Activated T-cell treated with anti-CD3 and anti-CD28 coated beads, Interleukin-2, amount 50 U/mL, for 72 hours (primary cell): ENCODE measurements at places on chromosomes 11 and 22. TPM values are rescaled to one million over a fixed set of nuclear protein-coding genes. Genes with fewer than 3 reads are reported as not detected.
A peak's percentile ranks its signal among the peaks of the same experiment; 100 is the strongest.

CCDC82 gene
- 55.3 TPM for total RNA-seq

OR8K1 gene
- not detected for total RNA-seq

- no peaks in the 10 kb centered on the region for H3K27me3 ChIP-seq
- H3K4me3 ChIP-seq = no peak overlapping the region
- DNase-seq = no peak
- H3K36me3 ChIP-seq = no peaks in the 10 kb centered on the region
These were observed 5.0 kb downstream of the ZP1 start for GRCh38 chr11:60872124-60872960.

CARNS1 gene
- 5.0 TPM for total RNA-seq

GRCh38 chr11:27287205-27287604 is 75.8 kb downstream of the CCDC34 start:
- H3K4me3 ChIP-seq = no peak overlapping the region
- H3K27me3 ChIP-seq = peaks cover 10% of the 10 kb centered on the region
- DNase-seq = no peak
- peaks cover 9% of the 10 kb centered on the region for H3K36me3 ChIP-seq

- no peak overlapping the region for H3K4me3 ChIP-seq
- H3K4me1 ChIP-seq = no peaks in the 10 kb centered on the region
- DNase-seq = no peak
- H3K36me3 ChIP-seq = no peaks in the 10 kb centered on the region
These were observed 58.3 kb upstream of the VSTM5 start for GRCh38 chr11:93908689-93909088.

DNA sequence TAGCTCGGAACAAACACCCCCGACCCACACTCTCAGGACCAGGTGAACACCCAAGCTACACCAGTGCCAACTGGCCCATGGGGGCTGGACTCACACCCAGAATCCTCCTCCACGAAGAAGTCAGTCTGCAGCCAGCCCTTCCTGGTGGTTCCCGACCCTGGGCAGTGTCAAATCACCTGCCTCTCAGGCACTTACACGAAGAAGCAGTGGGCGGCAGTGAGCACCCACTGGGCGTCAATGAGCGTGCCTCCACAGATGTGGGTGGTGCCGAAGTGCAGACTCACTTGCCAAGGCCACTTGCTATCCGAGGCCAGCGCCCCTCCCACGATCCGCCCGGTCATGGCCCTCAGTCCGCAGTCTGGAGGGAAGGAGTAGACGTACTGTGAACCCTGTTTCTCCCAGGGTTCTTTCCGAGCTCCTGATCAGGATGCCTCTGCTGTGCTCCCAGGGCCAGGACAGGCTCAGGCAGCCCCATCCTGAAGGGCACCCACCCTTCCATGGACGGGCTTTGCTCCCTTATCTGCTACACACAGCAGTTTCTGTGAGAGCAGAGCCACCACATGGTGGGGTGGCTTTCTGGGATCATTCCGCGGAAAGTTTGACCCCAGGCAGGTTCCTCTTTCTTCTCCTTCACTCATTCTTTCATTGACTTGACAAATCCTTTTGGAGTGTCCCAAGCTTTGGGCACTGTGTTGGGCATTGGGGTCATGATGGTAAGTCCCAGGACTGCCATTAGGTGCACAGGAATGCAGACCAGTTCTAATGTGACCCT is 19.4 kb downstream of the TMPRSS13 start:
- DNase-seq = no peak
- H3K4me3 ChIP-seq = no peak overlapping the region

GRCh38 chr22:25566898-25567235 is 2.4 kb downstream of the GRK3 start:
- H3K4me1 ChIP-seq = peaks cover 51% of the 10 kb centered on the region
- H3K36me3 ChIP-seq = peaks cover 4% of the 10 kb centered on the region
- H3K27ac ChIP-seq = no peak overlapping the region
- peaks cover 20% of the 10 kb centered on the region for H3K27me3 ChIP-seq

DNA sequence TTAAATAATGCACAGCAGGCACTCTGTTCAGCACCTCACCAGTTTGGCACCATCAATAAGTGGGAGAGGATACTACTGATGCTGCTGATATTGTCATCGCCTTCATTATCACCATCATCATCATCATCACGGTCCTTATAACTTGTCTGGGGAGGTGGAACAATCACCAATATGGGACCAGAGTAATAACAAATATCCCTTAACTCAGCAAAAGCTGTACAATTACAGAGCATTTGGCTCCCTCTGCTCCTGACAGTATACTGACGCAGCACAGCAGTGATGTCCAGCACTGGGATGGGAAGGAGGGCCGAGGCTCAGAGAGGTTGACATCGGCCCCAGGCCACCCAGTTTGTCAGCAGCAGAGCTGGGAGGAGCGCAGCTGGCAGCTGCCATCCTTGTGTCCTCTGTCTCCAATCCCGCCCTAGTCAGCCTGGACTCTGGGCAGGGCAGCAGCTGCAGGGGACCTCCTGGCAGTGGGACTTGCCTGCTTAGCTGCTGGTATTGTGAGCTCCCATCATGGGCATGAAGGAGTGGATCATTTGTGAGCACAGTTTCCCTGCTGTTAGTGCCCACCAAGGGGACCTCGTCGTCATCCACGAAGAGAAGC is 90.0 kb downstream of the DHCR7 start:
- no peaks in the 10 kb centered on the region for H3K27me3 ChIP-seq
- no peaks in the 10 kb centered on the region for H3K36me3 ChIP-seq
- H3K4me1 ChIP-seq = no peaks in the 10 kb centered on the region
- no peak for DNase-seq

DNA sequence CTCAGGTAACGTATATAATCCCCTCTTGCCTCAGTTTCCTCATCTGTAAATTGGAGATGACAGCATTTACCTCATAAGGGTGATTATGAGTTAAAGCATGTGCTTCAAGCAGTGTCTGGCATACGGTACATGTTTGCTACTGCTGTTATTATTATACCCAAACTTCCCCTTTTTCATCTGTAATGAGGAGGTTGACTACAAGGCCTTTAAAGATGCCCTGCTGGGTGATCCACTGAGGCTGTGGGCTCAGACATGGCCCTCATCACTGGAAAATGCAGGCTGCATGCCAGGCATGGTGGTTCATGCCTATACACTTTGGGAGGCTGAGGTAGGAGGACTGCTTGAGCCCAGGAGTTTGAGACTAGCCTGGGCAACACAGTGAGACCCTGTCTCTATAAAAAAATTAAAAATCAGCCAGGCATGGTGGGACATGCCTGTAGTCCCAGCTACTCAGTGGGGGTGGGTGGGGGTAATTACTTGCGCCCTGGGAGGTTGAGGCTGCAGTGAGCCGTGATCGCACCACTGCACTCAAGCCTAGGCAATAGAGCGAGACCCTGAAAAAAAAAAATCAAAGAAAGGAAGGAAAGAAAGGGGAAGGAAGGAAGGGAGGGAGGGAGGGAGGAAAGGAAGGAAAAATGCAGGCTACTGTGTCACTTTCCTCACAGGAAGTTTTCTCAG is 4.3 kb downstream of the PIK3IP1 start:
- no peaks in the 10 kb centered on the region for H3K27me3 ChIP-seq
- peaks cover 18% of the 10 kb centered on the region for H3K36me3 ChIP-seq
- H3K27ac ChIP-seq = peak overlapping the region; percentile 99
- peak overlapping the region; percentile 96 for H3K4me3 ChIP-seq

DNA sequence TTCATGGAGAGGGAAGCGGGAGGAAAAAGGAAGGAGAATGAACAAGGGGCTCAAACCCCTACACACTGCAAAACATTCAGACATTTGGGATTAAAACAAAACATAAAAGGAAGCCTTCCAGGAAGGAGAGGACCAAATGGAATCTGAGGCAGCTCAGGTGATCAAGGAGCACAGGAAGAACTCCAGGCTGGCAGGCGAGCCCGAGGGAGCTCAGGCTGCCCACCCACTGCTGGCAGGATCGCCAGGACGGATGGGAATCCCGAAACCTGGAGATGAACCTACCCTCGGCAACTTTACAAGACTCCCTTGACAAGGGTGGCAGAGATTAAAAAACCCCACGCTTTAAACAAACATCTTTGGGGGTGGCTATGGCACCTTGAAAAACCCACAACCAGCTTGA is 5.0 kb upstream of the PYGM start:
- no peak for DNase-seq
- peak overlapping the region; percentile 85 for H3K27ac ChIP-seq
- no peaks in the 10 kb centered on the region for H3K27me3 ChIP-seq
- H3K4me1 ChIP-seq = peaks cover 86% of the 10 kb centered on the region

DNA sequence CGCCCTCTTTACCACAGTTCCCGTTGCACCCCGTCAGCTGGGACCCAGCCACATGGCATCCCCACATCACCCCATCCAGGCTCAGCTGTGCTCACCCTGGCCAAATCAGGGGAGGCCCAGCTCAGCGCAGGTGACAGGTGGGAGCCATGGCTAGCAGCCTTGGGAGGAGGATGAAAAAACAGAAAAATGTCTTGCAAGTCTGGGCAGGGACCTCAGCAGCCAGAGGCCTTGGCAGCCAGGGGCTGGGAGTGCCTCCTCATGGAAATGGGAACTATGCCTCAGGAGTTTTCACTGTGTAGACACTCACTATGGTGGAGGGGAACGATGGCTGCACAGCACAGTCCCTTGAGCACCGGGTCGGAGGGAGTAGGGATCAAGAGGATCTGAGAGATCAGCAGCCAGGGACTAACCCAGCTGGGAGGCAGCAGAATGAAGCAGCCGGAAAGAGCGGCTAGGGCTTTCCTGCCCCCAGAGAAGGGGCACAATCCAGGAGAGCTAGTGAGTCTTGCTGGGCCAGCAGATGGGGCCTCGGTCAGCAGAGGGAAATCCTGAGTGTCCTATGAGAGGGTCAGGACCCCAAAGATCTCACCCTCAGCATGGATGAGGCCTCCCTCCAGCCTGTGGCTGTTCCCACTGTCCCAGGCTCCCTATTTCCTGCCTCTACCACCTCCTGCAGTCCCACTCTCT is 6.2 kb upstream of the FTH1 start:
- peaks cover 53% of the 10 kb centered on the region for H3K4me1 ChIP-seq
- H3K4me3 ChIP-seq = no peak overlapping the region
- H3K27me3 ChIP-seq = no peaks in the 10 kb centered on the region
- no peak for DNase-seq
- no peaks in the 10 kb centered on the region for H3K36me3 ChIP-seq

DNA sequence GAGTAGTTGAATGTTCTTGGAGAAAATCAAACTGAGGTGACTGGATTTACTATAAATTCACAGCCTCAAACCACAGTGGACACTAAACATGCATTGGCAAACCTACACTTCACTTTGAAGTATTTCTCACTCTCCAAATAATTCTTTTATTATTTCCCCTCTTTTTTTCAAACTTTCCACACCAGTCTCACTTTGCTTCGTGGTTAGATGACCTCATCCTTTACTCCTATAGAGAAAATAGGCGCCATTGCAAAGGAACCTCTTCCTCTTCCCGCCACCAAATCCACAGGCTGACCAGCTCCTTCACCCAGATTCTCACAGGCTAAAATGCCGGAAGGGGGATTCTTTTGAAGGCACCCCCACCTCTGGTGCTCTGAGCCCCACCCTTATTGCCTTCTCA is 33.4 kb downstream of the HTR3A start:
- no peak for DNase-seq
- H3K27me3 ChIP-seq = peaks cover 17% of the 10 kb centered on the region
- H3K36me3 ChIP-seq = no peaks in the 10 kb centered on the region

DNA sequence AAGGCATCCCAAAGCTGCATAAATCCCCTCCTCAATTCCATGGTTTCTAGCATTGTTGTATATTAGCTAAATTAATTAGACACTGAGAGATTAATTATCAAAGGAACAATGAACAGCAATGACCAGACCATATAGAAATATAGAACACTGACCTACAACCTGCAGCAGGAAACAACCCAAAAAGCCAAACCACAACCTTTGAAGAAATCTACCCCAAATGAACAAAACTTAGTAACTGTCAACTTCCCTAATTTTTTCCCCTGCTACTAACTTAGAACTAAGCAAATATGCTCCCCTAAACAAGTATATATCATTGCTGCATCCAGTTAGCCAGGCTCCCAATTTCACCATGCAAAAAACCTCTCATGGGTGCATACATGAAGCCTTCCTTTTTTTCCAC is 268.0 kb upstream of the ANO3 start:
- no peaks in the 10 kb centered on the region for H3K4me1 ChIP-seq
- no peak overlapping the region for H3K4me3 ChIP-seq
- no peaks in the 10 kb centered on the region for H3K36me3 ChIP-seq
- no peak for DNase-seq
- H3K27ac ChIP-seq = no peak overlapping the region
- no peaks in the 10 kb centered on the region for H3K27me3 ChIP-seq

MPZL3 gene
- 71.3 TPM for total RNA-seq

DNA sequence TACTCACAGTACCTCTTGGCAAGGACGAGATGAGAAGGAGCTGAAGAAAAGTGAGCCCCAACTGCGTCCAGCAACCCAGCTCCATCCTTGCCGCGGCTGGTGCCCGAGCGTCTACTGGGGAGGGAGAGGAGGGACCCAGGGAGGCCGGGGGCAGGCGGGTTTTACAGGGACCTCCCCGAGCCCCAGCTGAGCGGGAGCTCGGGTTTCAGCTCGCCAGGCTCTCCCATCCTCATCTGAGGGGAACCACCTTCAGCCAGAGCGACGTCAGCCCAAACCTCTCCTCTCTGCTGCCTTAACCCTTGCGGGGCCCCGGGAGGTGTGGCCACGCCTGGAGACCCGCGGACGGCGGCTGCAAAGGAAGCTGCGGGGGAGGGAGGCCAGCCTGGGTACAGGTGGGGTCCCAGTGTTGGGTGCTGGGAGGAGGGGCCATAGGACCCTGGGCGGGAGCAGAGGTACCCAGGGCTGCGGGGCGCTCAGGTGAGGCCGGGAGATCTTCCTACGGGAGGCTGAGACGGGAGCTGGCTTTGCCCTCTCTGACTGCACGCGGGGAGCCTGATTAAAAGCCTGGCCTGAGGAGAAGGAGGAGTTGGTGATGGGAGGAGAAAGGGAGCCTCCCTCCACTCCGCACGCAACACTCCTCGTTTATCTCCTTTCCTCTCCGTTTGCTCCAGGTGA is at the start of gene PAMR1:
Gene PAMR1 (minus strand): TSS at position 116 of the 675 bp plus-strand sequence. CDS start 31 bp downstream, at position 85.
- H3K4me1 ChIP-seq = no peaks in the 10 kb centered on the region
- DNase-seq = peak; percentile 13
- H3K27me3 ChIP-seq = peaks cover 84% of the 10 kb centered on the region
- peak within 1 kb of the TSS; percentile 41 for H3K4me3 ChIP-seq
